Stimulated activated CD8-positive, alpha-beta memory T cell treated with anti-CD3 and anti-CD28 coated beads, Interleukin-15, amount 100 ng/mL, for 4 hours (primary cell): ENCODE measurements at places on chromosomes 1 and 21.

GRCh38 chr1:201281573-201281972 lies 1.7 kb upstream of the PKP1 start:
- DNase-seq, result no peak

DNA sequence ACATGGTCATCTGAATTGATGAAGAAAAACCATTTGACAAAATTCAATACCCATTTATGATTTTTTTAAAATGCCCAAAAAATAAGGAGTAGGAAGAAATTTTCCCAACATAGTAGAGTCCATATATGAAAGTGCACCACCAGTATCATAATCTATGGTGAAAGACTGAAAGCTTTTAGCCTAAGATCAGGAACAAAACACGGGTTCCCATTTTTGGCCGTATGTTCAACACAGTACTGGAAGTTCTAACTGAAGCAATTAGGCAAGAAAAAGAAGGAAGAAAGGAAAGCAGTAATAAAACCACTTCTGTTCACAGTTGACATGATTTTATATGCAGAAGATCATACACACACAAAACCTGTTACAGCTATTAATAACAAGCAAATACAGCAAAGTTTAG lies 227.8 kb upstream of the RAB4A start:
- no peak for DNase-seq

DNA sequence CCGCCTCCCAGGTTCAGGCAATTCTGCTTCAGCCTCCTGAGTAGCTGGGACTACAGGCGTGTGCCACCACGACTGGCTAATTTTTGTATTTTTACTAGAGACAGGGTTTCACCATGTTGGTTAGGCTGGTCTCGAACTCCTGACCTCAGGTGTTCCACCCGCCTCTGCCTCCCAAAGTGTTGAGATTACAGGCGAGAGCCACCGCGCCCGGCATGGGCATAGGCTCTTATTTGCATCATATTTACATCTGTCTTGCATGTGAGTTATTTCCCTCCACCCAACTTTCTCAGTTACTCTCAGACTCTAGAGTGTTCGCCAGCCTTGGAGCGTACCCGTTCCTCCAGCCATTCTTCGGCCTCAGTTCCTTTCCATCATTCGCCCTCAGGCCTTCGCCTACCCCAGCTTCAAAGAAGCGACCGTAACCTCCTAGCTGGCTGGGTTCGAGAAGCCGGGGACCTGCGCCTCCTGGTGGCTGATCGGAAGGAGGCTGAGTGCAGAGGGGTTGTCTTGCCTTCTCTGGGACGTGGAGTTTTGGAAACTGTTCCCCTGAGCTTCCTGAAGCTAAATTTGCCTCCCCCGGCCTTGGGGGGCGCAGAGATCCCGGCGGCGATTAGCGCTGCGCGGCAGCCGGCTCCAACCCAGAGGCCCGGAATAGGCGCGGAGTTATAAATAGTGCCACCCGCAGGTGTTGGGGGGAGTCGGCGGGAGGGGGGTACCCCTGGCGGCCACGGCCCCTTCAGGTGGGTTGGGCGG lies 3.6 kb upstream of the ZBTB7B start:
- DNase-seq, result peak; percentile 60

GRCh38 chr1:180343921-180344769 lies 114.1 kb downstream of the LHX4 start:
- no peak for DNase-seq

GRCh38 chr21:42401154-42401553 lies 2.5 kb upstream of the UBASH3A start:
- DNase-seq, result no peak

GRCh38 chr1:66685265-66685664 lies 67.0 kb upstream of the DYNLT5 start:
- no peak for DNase-seq

DNA sequence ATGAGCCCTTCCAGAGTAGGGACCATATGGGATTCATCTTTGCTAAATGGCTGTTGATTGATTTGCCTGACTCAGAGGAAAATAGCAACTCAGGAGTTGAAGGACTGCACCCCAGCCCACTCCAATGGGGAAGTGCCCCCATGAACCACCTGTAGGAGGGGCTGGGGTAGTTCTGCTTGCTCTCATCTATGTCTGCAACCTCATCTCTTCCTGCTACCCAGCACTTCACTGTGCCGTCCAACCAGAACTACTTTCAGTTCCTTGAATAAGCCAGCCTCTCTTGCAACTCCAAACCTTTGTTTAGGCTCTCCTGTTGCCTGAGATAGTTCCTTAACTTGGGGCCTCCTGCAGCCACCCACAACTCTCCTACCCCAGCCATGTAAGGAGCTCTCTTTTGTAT lies 26.6 kb downstream of the BEND5 start:
- DNase-seq, result no peak

DNA sequence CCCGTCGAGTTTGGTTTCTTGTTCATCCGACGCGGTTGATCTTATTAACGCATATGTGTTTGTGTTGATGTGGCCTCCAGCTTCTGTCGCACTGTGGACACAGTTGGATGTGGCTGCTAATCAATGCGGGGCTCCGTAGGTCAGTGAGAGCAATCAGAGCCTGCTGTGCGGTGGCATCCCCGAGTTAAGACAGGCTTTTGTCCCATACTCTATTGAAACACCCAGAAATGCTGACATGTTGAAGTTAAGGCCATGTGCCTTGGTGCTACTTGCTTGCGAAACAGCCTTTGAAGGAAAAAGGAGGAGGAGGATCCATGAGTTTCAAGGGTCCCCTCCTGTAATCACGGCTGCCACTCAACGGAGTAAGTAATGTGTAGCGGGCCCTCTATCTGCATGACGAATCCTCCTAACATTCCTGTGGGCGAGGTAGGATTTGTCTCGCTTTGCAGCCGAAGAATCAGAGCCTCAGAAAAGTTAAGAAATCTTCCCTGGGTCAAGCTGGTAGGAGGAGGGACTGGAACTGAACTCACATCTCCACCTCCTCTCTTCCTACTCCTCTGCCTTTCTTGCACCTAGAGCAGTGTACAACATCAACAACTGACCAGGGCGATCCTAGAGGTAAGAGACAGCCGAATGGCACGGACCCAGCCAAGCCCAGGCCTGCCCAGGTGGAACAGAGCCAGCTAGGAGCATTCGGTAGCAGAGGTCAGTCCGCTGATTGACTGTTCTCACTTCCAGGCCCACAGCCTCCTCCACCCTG lies 19.5 kb downstream of the PDE9A start:
- no peak for DNase-seq

DNA sequence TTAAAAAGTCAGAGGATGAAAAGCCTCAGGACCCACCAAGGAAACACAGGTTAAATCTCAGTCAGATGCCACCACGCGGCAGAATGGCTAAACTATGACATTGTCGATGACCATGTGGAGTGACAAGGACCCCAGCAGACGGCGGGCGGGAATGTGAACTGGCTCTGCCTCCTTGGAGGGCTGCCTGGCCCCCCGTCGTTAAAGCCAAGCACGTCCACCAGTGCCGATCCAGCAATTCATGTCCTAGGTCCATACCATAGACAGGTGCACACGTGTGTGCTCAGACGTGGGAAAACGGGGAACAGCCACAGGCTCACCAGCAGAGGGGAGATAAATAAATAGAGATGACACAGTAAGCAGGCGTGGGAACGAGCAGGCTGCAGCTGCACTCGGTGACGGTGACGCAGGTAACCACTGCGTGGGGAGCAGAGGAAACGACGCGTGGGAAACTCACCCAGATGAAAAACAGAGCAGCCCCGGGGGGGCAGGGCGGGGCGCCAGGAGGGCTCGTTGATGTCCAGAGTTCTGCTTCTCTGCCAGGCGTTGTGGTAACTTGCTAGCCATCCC lies 28.3 kb upstream of the PCBP3 start:
- DNase-seq, result peak; percentile 75

- no peak for DNase-seq
Measured at GRCh38 chr1:203177470-203178039, 1.9 kb upstream of the MYBPH start.

DNA sequence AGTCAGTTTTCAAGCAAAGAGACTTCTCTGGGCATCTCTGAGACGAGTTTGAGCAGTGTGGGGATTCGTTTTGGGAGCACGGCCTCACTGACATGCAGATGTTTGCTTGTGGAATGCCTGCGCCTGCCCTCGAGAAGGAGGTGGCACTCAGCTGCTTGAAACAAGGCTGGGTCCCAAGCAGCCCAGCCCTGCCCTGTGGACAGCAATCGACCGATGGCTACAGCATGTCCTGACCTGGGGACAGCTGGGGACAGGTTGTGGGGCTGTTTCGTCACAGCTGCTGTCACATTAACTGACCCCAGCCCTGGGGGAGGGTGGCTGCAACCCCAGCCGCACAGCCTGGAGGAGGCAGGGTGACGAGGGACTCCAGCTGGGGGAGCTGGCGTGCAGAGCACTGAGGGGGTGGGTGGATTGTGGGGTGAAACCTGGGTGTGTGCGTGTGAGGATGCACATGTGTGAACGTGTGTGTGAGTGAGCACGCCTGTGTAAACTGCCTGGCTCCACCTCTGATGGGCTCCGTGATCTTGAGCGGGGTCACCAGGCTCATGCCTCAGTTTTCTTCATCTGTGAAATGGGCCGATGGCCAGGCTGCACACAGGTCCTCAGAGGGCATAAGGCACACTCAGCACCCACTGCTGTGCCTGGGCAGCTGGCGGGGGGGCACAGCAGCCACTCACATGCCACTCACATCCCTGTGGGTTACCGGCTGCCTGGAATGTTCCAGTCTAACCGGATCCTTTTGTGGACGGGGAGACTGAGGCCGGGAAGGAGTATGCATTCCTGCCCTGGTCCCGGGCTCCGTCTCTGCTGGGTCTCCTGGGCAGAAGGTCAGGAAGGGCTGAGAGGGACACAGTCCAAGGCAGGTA lies 49.3 kb downstream of the COL18A1 start:
- no peak for DNase-seq

DNA sequence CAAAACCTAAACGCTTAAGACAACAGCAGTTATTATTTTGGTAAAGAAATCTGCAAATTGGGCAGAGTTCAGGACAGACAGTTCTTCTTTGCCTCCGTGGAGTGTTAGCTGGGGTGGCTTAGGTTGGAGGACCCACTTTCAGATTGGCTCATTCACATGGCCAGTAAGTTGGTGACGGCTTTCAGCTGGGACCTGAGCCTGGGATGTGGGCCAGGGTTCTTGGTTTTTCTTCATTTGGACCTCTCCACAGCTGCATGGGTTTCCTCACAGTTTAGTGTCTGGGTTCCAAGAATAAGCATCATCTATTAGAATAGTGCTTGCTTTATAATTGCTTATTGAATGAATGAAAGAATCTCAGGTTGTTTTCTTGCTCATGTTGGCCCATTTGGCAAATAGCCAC lies 72.2 kb downstream of the ATF6 start:
- DNase-seq, result no peak

DNA sequence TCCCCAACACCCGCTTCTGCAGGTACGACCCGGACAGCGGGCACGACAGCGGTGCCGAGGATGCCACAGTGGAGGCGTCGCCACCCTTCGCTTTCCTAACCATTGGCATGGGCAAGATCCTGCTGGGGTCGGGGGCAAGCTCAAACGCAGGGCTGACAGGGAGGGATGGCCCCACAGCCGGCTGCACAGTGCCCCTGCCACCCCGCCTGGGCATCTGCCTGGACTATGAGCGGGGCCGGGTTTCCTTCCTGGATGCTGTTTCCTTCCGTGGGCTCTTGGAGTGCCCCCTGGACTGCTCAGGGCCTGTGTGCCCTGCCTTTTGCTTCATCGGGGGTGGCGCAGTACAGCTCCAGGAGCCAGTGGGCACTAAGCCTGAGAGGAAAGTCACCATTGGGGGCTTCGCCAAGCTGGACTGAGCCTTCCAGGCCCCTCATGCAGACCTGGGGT lies 10.1 kb downstream of the TRIM46 start:
- no peak for DNase-seq

- DNase-seq, result no peak
Measured at GRCh38 chr21:16588433-16588860, 858.7 kb downstream of the USP25 start.

DNA sequence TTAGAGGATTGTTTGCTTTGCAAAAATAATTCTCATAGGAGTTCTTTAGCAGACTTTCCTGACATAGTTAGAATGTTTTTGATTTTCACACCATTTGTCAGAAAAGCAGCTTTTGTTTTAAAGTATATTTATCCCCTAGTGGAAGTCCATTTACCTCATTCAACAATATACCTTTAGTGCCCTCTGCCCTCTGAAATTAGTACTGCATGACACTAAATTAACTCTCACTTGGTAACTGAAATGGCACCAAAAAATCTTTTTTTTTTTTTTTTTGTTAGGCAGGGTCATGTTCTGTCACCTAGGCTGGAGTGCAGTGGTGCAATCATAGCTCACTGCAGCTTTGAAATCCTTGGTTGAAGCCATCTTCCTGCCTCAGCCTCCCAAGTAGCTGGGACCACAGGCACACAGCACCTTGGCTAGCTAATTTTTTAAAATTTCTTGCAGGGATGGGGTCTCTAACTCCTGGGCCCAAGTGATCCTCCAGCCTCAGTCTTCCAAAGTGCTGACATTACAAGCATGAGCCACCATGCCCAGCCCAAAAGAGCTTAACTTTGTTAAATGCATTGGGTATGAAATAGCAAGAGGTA lies 13.6 kb downstream of the LRRC42 start:
- no peak for DNase-seq

DNA sequence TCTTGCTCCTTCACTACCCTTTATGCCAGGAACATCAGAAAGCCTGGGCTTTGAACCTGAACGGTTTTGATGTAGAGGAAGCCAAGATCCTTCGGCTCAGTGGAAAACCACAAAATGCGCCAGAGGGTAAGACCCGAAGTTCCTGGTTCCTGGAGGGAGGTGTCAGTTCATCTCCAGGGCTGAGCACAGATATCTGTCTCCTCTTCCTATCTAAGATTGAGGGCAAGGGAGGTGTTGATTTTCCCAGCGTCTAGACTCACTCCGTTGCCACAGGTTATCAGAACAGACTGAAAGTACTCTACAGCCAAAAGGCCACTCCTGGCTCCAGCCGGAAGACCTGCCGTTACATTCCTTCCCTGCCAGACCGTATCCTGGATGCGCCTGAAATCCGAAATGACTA lies 915 bp downstream of the CDC20 start:
- no peak for DNase-seq

- DNase-seq, result no peak
Measured at GRCh38 chr1:27816921-27817630, 13.5 kb upstream of the PPP1R8 start.

DNA sequence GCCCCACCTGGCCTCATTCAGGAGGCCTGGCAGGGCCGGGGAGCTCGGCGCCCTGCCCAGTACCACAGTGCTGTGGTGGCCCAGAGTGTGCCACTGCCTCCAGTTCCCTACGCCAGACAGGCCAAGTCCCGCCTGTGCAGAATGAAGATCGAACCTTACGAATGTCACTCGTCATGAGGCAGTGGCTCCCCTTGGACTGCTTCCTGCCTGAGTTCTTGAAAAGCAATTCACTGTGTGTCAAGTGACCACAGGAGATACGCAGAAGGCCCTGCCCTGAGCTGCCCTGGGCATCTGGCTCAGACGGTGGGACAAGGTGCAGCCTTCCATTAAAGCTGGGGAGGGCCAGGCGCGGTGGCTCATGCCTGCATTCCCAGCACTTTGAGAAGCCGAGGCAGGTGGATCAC lies 49.6 kb upstream of the LRP8 start:
- no peak for DNase-seq

DNA sequence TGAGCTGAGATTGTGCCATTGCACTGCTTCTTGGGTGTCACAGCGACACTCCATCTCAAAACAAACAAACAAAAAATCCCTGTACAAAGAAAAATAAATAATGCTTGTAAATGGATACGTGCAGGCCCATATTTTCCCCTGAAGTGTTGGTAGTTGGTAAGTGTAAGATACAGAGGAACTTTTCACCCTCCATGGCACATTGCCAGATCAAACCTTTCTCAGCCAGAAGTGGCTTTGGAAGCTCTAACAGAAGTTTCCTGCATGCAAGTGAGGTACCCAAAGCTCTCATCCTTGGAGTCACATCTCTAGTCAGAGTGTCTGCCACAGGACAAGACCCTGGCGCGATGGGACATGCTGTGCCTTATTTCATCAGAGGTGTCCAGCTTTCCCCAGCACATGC lies 7.3 kb downstream of the NDUFV3 start:
- DNase-seq, result no peak
